Stimulated activated CD8-positive, alpha-beta memory T cell treated with anti-CD3 and anti-CD28 coated beads, Interleukin-15, amount 100 ng/mL, for 48 hours (primary cell): ENCODE measurements at places on chromosomes 1 and 21.

- no peak for DNase-seq
These were observed 180.9 kb upstream of the PRMT6 start for GRCh38 chr1:106875622-106876021.

DNA sequence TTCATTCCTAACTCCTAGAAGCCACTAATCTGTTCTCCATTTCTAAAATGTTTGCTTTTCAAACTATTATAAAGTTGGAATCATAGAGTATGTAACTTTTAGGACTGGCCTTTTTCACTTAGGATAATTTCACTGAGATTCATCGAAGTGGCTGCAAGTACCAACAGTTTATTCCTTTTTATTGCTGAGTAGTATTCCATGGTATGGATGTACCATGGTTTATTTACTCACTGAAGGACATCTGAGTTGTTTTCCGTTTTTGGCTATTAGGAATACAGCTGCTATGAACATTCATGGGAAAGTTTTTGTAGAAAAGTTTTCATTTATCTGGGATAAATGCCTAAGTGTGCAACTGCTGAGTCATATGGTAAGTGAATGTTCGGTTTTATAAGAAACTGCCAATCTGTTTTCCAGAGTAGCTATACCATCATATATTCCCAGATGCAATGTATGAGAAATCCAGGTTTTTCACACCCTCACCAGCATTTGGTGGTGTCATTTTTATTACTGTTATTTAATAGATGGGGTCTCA, 66.3 kb downstream of the SLC27A3 start:
- no peak for DNase-seq

GRCh38 chr1:161114556-161114955, 3.3 kb downstream of the PFDN2 start:
- no peak for DNase-seq

- no peak for DNase-seq
These were observed 111.1 kb downstream of the RERE start for GRCh38 chr1:8706291-8706690.

DNA sequence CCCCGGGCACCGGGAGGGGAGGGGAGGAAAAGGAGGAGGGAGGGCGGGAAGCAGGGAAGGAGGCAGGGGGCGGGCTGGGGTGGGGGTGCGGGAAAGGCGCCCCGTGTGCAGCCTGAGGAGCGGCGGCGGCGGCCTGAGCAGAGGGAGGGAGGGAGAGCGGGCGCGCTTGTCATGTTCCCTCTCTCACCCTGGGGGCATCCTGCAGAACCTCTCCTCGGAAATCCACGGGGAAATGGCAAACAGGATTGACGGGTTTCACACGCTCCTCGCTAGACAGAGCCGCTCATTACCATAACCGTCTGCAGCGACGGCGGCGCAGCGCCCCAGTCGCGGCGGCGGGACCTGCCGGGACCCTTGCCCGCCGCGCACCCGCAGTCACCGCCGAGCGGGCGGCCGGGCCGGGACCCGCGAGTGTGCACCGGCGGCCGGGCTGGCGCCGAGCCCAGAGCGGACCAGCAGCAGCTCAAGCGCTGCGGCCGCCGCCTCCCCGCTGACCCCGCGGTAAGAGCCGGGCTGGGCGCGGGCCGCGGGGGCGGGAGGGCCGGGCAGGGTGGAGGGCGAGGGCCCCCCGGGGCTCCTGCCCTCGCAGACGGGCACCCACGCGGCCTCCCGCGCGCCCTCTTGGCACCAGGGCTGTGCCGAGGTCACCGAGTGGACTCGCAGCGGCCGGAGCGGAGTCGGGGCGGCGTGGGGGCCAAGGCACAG, at the start of gene SERTAD4:
SERTAD4 (plus strand) TSS at position 286 of the 705 bp plus-strand sequence. CDS start 5,165 bp downstream, outside the sequence.
- DNase-seq, result no peak

GRCh38 chr1:220430586-220430985, 97.3 kb upstream of the MARK1 start:
- DNase-seq, result no peak
